ENCODE measurements at places on chromosomes 7 and 10.
A peak's percentile ranks its signal among the peaks of the same experiment; 100 is the strongest.

DNA sequence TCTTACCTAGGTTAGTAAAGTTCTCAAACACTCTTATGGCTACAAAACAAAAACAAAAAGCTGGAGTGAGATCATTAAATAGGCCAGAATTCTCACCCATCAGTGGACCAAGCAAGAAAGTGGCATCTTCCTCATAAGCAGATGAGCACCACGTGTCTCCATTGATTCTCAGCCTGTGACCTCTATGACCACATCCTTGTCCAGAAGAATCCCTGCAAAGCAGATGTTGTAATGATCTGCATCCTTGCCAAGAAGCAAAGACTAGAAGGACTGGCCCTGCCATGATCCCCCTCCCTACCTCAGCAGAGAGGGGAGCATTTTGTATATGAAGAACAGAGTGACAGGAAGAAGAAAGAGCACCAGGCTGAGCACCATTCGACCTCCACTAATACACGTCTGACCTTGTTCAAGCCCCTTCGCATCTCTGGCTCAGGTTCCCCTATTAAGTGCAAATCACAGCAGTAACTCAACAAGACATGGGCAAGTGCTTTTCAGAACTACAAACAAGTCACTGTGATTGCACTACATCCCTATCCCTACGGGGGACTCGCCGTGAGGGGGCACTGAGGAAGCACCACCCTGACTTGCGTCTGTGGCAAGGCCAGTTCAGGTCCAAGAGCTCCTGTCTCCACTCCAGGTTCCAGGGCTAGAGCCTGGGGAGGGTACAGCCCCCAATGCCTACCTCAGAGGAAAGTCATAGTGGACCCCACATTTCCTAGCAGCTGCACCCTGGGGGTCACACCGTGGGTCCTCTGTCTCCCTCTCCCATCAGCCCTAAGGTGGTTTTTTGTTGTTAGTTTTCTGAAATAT, 22.2 kb upstream of the RASSF4 start:
- DNase-seq: no peak

DNA sequence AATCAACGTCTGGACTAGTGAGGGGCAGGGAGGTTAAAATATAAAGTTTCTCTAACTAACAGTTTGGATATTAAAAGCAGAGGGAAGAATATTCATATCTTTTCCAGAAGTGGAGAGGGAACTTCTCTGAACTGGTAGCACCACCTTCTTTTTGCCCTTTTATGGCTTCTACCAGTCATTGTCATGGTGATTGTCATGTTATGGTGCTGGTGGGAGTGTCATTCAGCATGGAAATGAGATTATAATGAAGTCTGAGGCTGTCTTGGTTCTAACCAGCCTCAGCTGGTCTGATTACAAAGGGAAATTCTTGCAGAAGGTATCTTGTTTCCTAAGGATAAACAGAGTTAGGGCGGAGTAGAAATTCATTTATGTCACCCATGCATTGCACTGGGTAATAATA, 523.8 kb downstream of the ZWINT start:
- no peak for DNase-seq

- DNase-seq: no peak
Observed at GRCh38 chr7:111215550-111215949, 124.6 kb downstream of the LRRN3 start.

- no peak for DNase-seq
Observed at GRCh38 chr7:130904031-130904757, 170.2 kb upstream of the KLF14 start.

DNA sequence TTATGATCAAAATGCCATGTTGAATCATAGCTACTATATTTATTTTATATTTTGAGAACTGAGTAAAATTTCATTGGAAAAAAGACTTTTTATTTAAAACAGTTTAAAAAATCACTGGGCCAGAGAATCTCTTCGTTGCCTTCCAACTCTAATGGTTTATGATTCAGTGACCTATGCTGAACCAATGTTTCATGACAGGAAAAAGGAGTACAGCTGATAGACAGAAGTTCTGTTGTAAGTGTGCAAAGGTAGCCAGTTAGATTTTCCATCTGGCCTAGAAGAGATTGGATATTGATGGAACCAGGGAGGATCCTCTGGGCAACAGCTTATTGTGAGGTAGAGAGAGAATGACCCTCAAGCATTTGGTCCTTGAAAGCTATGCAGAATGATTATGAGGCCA, 745.8 kb downstream of the SUGCT start:
- no peak for DNase-seq

DNA sequence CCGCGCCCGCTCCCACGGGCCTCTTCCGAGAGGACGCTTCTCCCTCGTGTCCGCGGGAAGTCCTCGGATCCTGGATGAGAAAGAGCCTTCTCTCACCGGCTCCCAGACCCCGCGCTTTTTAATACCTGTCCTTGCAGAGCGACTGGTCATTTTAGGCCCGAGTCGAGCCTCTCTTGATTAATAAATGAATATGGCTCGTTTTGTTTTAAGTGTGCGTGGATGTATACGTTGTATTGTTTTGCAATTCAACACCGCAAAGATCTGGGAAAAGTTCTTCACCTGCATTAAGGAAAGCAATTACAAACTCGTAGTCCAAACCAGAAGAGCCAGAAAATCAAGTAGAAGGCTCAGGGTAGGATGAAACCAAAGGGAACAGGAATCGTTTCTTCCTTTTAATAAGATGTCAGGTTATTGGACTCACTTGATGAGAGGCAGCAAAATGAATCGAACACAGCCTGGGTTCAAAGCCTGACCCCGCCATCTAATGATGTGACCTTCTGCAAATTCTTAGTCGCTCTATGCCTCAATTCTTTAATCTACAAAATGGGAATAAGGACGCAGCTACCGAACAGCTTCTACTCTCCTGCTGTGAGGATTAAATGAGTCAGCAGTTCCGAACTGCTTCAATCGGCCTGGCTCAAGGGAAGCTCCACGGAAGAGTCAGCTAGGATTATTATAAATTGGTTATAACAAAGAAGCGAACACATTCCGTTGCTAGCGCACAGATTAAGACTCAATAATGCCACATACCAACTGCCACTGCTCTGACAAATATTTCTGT, 277.8 kb upstream of the NEBL start:
- DNase-seq: no peak

DNA sequence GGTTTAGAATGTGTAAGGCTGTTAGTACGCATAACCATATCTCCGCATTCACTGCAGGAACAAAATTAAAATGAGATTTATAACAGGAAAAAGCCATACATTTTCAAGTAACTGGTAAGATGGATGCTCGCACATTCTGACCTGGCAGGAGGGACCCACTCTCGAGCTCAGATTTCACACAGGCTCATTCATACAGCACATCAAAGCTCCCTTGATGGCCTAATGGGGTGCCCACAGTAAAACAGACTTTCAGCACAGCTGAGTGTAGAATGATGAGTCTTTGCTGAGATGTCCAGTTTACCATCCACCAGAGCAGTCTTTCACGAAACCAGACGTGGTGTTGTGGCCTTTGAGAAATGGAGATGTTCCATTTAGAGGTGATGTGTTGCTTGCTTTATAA, 8.9 kb downstream of the FOXI2 start:
- DNase-seq: no peak

- no peak for DNase-seq
Observed at GRCh38 chr7:128427289-128427891, 17.6 kb upstream of the IMPDH1 start.

DNA sequence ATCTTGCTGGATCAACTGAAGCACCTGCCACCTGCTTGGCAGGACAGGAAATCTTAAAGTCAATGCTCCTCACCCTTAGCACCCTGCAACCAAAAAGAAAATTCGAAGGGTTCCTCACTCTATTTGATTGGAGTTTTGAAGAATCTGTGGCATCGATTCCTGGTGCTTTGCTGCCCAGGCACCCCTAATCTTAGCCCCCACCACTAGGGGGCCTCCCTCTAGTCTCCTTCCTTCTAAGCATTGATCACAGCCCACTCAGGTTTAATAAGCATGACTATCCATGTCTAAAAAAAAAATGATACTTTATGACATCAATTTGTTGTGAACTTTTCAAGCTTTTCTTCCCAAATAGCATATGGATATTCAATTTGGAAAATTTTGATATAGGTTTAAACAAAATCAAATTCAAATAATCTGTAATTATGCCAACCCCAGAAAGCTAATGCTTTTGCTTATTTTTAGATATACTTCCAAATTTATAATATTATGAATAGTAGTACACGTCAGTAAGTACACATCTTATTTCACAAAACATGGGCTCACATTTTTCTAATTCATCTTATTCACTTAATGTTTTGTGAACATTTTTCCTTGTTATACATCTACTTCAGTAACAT, 45.3 kb downstream of the NRG3 start:
- no peak for DNase-seq

- DNase-seq: no peak
Observed at GRCh38 chr10:100148353-100149211, 37.2 kb downstream of the ERLIN1 start.

DNA sequence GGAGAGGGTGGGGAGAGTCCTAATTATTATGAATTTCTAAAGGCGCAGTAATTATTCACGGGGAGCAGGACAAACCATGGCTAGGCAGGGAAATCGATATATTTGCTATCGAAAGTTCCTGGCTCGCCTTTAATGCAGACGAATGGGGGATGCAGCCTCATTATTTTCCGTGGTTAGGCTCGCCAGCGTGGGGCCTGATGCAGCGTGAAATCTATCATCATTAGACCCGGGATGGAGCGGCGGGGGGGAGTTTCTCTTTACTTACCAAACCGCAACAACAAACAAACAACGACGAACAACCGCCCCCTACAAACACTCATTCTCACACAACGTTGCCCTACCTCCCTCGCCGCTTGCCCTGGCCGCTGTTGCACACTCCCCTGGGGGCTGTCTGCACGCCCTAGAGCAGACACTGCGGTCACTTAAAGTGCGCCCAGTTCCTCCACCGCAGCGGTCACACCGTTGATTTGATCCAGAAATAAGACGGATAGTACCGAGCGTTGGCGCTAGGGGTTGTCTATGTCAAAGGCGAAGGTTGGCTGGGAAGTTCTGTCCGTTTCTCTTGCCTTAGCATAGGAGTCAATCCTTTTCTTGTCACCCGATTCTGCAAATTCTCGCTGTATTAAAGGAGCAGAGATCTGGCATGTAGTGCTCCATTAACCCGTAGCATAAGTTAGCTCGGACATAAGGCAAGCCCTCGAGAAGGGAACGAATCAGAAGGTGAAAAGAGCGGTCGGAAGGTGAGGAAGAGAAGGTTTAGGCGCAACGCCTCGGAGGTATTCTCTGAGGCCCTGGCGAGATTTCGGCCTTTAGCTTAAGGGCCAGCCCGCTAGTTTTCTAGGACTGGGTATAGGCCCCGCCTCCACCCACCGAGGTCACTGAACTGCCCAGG, 10.4 kb downstream of the NXPH1 start:
- no peak for DNase-seq

DNA sequence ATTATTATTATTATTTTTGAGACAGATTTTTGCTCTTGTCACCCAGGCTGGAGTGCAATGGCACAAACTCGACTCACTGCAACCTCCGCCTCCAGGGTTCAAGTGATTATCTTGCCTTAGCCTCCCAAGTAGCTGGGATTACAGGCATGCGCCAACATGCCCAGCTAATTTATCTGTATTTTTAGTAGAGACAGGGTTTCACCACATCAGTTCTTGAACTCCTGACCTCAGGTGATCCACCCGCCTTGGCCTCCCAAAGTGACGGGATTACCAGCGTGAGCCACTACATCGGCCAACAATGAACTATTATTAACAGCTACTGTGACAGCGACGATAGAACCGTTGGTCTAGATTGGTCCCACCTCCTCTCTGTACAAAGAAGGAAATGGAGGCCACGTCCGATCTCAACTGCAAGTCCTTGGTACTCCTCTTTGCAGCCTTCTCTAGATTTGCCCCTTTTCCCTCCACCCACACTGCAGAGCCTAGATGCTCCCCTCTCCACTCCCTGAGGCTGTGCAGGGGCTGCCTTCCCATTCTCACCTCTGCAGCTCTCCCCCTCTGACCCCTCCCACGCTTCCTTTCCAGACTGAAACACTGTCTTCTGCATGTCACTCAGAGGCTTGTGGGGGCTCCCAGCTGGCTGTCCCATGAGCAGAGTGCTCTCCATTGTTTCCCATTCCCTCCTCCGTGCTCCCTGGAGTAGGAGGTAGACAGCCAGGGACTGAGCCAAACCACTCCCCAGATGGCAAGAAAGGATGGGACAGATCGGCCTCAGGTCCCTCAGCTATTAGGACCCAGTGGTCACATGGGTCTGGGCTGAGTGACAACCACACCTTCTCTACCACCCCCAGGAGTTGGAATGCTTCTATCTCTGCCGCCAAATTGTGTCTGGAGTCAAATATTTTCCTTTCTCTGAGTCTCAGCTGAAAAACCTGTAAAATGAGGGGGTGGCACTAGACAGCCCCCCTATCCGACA, 2.3 kb downstream of the LOXL4 start:
- DNase-seq: no peak

GRCh38 chr7:517774-518629, 1.6 kb downstream of the PDGFA start:
- peak; percentile 81 for DNase-seq

DNA sequence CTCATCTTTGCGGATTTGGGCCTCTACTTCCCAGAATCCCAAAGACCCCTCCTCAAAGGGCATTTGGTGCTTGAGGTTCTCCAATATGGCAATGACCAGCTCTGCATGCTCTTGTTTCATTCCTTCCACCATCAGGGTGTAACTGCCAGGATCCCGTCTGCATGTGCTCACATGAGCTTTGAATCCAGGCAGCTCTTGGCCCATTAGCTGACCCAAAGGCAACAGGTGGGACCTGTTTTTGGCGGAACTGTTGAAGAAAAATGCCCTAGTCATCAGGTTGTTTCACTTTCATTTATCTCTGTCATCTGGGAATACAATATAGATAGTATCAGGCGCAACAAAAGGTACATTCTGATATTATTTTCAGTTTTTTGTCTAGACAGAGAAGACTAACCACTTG, 159.1 kb upstream of the TCF7L2 start:
- DNase-seq: no peak

DNA sequence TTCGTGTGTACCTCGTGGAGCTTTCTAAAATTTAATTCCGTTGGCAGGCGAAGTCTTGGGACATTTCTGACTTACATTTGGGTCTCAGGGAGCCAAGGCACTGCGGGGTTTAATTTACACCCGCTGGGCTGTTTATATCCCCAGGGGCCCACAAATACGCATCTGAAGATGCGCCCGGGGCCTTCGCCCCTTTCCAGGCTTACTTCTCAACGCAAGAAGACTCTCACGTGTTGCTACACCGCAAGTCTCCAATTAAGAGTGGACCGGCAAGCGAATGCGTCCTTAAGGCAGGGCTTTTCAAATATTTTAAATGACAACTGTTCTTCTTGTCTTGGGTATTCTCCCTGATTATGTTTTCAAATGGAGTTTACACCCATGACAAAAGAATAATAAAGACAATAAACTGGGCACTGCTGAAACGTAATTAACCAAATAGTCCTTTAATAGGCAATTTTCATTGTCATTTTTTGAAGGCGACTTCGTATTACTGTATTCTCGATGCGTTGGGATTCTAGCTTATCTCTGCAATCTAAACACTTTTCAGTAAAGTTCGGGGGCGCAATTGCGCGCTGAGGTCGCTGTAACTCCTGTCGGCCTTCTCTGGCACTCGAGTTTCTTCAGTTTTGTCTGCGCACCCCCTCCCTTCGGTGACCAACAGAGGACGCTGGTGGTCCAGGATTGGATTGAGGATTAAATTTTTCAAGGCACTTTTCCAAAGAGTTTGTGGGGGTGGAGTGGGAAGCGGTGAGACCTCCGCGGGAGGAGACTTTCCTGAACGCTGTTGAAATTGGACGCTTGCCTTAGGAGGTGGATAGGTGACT, 837 bp upstream of the IGFBP3 start:
- DNase-seq: peak; percentile 87

Data from right hindlimb (tissue), 1 donor.